Neural progenitor cell (in vitro differentiated cells): ENCODE measurements at places on chromosomes 16 and 17. TPM values are rescaled to one million over a fixed set of nuclear protein-coding genes. Genes with fewer than 3 reads are reported as not detected.

DNA sequence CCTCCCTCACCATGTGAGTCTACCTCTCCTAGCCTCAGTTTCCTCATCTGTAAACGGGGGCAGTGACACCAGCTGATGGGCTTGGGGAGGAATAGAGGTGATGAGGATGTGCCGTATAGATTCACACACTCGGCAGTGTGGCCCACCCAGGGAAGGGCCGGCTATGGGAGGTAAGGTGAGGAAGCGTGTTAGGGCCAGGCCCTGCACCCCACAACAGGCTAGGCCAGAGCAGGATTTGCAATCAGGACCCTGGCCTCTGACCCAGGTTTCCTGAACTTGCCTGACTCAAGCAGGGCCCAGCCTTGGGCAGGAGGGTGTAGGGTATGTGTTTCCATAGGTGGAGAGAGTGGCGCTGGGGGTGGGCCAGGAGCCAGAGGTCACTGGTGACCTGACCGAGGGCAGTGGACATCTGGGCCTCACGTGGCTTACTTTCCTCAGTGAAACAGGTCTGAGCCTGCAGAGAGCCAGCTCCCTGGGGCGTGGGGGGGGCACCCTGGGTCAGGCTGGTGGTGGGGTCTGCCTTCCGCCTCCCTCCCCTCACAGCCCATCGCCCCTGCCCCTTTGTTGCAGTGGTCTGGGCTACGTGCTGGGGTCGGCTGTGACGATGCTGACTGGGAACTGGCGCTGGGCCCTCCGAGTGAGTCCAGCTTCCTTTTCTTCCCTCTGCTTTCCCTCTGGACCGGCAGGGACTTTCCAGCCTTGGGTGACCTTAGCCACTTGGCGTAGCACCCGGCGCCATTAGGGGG is 12.8 kb downstream of the SPNS3 start:
- no peaks in the 10 kb centered on the region for H3K27me3 ChIP-seq
- DNase-seq, result no peak
- no peak overlapping the region for H3K4me3 ChIP-seq
- H3K27ac ChIP-seq, result no peak overlapping the region
- H3K36me3 ChIP-seq, result no peaks in the 10 kb centered on the region

DNA sequence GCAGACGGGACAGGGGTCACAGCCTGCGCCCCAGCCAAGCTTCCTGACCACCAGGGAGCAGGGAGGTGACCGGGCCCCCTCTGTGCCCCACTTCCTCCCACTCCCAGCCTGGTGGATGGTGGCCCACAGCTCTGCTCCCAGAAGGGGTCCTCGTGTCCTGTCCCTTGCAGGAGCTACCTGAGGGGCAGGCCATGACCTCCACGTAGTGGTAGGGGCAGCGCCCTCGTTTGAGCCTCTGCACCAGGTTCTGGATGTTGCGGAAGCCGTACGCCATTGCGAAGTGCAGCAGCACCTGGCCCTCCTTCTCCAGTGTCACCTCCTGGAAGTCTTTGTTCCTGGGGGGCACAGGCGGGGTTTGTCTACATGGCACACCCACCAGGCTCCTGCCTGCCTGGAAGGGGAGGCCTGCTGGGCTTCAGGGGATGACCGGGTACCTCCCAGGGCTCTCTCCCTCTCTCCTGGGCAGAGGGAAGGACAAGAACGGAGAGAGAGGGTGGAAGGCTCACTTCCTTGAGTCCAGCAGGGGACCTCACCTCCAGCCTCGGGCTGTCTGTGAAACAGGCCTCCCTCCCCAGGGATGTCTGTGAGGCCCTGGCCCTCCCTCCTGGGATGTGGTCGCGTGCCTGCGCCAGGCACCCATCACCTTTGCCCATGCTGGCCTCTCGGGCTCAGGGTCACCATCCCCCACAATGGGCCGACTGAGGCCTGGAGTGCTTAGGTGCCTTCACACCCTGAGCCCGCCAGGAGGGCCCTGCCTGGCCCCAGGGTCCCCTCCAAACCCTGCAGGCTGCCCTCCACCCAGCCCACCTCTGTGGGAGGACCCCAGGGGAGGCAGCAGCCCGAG is 4.0 kb downstream of the HAGHL start:
- peaks cover 37% of the 10 kb centered on the region for H3K27me3 ChIP-seq
- no peaks in the 10 kb centered on the region for H3K36me3 ChIP-seq
- H3K4me1 ChIP-seq, result peaks cover 8% of the 10 kb centered on the region
- peak; percentile 1 for DNase-seq

- no peaks in the 10 kb centered on the region for H3K27me3 ChIP-seq
- H3K4me1 ChIP-seq, result peaks cover 57% of the 10 kb centered on the region
- H3K27ac ChIP-seq, result no peak overlapping the region
- no peaks in the 10 kb centered on the region for H3K36me3 ChIP-seq
- H3K4me3 ChIP-seq, result peak overlapping the region; percentile 86
Measured at GRCh38 chr16:52547834-52548215, 882 bp upstream of the TOX3 start.

- H3K4me3 ChIP-seq, result peak overlapping the region; percentile 98
- H3K27me3 ChIP-seq, result peaks cover 27% of the 10 kb centered on the region
- H3K4me1 ChIP-seq, result peaks cover 11% of the 10 kb centered on the region
- peak; percentile 61 for DNase-seq
- H3K36me3 ChIP-seq, result no peaks in the 10 kb centered on the region
Measured at GRCh38 chr17:58756246-58757161, 850 bp downstream of the PPM1E start.

DNA sequence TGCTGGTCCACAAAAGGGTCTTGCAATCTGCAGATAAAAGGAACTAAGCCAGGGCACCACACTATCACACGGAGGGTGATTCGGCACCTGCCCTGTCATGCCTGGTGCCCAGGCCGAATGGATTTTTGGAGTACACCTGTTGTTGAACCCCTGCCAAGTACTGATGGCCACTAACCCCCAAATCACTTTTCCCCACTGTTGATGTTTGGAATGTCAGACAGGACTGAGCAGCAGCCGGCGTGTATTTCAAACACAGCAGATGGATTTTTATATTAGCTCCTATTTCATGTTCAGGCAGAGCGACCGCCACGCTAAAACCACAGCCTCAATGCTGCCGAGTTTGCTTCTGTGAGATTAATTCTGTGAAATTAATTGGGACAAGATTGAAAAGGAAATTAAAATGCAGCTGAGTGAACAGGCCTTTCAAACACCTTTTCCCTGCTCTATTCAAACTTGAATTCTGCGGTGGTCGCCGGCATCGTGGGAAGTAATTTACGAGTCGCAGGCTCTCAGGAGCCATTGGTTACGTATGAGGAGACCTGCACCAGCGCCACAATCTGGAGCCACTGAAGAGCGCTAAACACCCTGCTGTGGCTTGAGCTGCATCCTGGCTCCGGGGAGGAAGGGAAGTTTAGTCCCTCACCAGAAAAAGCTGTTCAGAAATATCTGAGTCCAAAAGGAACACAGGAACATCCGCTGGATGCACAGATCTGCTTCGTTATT is 48.5 kb downstream of the SNX11 start:
- H3K27me3 ChIP-seq, result peaks cover 22% of the 10 kb centered on the region
- peaks cover 16% of the 10 kb centered on the region for H3K4me1 ChIP-seq
- no peak overlapping the region for H3K4me3 ChIP-seq
- no peak overlapping the region for H3K27ac ChIP-seq
- H3K36me3 ChIP-seq, result no peaks in the 10 kb centered on the region
- peak; percentile 46 for DNase-seq

DNA sequence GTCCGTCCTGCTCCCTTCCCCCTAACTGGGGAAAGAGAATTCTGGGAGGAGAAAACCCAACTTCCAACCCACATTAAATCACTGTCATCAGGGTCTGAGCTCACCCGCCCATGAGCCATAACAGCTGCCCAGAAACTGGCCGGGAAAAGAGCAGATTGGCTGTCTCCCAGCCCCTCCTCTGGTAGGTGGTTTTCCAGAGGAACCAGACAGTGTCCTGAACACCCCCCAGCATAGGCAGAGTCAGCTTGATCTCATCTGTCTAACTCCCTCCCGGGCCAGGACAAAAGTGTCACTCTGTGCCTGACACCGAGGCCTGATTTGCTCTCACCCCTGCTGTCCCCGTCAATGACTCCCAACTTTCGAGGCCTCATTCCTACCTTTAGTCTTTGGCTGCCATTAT is 197.0 kb downstream of the AXIN2 start:
- no peak overlapping the region for H3K27ac ChIP-seq
- no peaks in the 10 kb centered on the region for H3K4me1 ChIP-seq
- no peaks in the 10 kb centered on the region for H3K27me3 ChIP-seq
- H3K36me3 ChIP-seq, result no peaks in the 10 kb centered on the region
- DNase-seq, result no peak

GRCh38 chr17:58614859-58615459 is 76.9 kb downstream of the TEX14 start:
- H3K4me1 ChIP-seq, result no peaks in the 10 kb centered on the region
- no peak overlapping the region for H3K4me3 ChIP-seq
- DNase-seq, result no peak
- H3K27ac ChIP-seq, result no peak overlapping the region

GRCh38 chr17:42286411-42287221 is 1.7 kb upstream of the STAT5A start:
- peaks cover 39% of the 10 kb centered on the region for H3K27me3 ChIP-seq
- peaks cover 12% of the 10 kb centered on the region for H3K4me1 ChIP-seq
- DNase-seq, result no peak

DNA sequence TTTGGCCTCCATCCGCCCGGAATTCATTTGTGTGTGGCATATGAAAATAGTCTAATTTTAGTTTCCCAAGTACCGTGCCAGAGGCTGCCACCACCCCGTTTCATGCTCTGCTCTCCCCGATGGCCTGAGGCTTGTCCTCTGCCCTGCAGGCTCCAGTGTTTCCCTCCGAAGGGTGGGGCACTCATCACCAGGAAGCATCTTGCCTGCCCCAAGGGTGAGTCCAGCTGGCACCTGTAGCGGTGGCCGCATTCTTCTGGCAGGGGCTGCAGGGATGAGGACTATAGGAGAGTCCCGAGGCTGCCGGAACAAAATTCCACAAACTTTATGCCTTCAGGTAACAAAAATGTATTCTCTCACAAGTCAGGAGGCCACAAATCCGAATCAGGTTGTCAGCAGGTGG is 23.1 kb upstream of the CMIP start:
- no peak for DNase-seq
- no peak overlapping the region for H3K27ac ChIP-seq
- H3K4me3 ChIP-seq, result no peak overlapping the region
- H3K4me1 ChIP-seq, result no peaks in the 10 kb centered on the region
- H3K36me3 ChIP-seq, result no peaks in the 10 kb centered on the region

DNA sequence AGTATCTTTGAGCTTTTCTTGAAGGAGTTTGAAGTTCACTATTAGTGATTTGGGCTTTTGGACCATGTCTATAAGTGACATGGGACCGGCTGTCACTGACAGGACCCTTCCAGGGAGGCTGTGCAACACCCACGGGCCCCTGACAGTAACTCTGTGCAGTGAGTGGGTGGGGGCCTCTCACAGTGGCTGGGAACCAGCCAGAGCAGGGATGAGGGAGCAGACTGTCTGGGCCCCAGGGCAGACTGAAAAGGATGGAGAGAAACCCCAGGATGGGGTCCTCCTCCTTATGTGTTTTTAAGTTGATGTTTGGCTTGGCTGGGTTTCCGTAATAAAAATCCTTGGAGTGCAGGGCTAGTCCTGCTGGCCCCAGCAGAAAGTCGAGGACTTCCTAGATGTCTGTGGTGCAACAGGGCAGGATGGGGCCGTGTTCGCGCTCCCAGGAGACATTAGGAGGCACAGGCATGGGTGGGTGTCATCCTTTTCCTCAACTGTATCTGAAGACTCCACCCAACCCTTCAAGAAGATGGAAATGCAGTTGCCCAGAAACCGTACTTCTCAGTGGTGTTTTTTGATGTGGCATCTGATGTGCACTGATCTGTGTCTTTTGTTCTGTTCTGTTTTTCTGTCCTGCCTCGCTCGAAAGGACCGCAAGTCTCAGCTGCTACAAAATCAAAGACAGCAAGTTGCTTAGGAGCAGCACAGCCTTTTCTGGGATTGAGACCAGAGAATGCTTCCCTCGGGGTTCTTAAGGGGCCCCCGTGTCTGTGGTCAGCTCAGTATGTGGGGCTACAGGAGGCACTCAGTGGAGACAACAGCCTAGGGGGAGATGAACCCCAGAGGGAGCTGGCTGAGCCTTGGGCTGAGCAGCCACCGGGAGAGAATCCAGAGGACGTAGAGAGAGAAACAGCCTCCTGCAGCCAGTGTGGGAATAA is 24.2 kb downstream of the PLD6 start:
- no peaks in the 10 kb centered on the region for H3K4me1 ChIP-seq
- H3K27ac ChIP-seq, result no peak overlapping the region
- no peak overlapping the region for H3K4me3 ChIP-seq
- DNase-seq, result no peak

- DNase-seq, result no peak
- H3K27me3 ChIP-seq, result peaks cover 68% of the 10 kb centered on the region
Measured at GRCh38 chr17:36475346-36475970, 11.0 kb upstream of the ZNHIT3 start.

DNA sequence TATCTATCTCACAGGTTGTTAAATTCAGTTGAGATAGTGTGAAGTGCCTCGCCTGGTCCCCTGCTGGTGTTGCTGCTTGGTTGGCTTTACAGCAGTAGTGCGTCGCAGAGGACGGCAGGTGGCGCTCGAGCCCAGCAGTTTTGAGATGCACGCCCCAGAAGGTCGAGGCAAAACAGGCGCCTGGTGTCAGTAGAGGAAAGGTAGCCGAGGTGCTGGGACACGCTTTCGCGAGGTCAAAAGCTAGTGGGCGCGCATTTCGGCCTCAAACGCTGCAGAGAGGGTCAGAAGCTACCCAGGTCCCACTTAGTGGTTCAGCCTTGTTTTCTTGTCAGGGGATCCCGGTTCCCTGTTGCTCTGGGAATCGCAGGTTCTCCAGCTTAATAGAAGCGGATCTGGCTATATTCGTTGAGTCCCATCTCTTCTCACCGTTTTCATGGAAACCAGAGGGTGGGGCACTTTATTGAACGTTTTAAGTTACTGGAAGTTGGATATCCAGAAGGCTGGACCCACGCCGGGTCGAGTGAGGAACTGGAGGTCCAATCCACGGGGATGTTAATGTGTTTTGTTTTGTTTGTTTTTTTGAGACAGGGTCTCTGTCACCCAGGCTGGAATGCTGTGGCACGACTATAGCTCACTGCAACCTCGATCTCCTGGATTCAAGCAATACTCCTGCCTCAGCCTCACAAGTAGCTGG is 10.3 kb upstream of the ZFP90 start:
- no peak overlapping the region for H3K4me3 ChIP-seq
- H3K27ac ChIP-seq, result no peak overlapping the region
- peak; percentile 91 for DNase-seq
- H3K4me1 ChIP-seq, result peaks cover 7% of the 10 kb centered on the region
- peaks cover 6% of the 10 kb centered on the region for H3K36me3 ChIP-seq

GRCh38 chr17:50946223-50946890 is 80.2 kb upstream of the TOB1 start:
- H3K27ac ChIP-seq, result no peak overlapping the region
- H3K4me1 ChIP-seq, result peaks cover 29% of the 10 kb centered on the region
- peaks cover 38% of the 10 kb centered on the region for H3K27me3 ChIP-seq
- no peak overlapping the region for H3K4me3 ChIP-seq
- DNase-seq, result no peak
- H3K36me3 ChIP-seq, result no peaks in the 10 kb centered on the region

- no peaks in the 10 kb centered on the region for H3K36me3 ChIP-seq
- no peak overlapping the region for H3K27ac ChIP-seq
- DNase-seq, result peak; percentile 1
Measured at GRCh38 chr17:77898521-77899434, 59.7 kb upstream of the TNRC6C start.

PPM1E gene
- total RNA-seq, result 13.2 and 18.8 TPM in 2 replicates

NPIPA2 gene
- total RNA-seq, result 2.5 and 2.7 TPM in 2 replicates

TNFSF12 gene
- 0.75 and 2.4 TPM in 2 replicates for total RNA-seq

SHBG gene
- total RNA-seq, result 0.46 TPM in 1 of 2 replicates, not detected in the other

TEKT1 gene
- not detected in 2 replicates for total RNA-seq

MFAP4 gene
- total RNA-seq, result 0.22 TPM in 1 of 2 replicates, not detected in the other

TMEM101 gene
- 33.8 and 55.9 TPM in 2 replicates for total RNA-seq

C17orf50 gene
- total RNA-seq, result not detected in 2 replicates

CCL8 gene
- total RNA-seq, result not detected in 2 replicates

NOG gene
- total RNA-seq, result 0.34 and 2.4 TPM in 2 replicates

NPIPA8 gene
- not detected in 2 replicates for total RNA-seq

PSMD3 gene
- 71.6 and 131 TPM in 2 replicates for total RNA-seq

KRTAP1-3 gene
- total RNA-seq, result not detected in 2 replicates
